ENCODE measurements at places on chromosomes 2 and 18.

- no peak for DNase-seq
These were observed 43.6 kb upstream of the PXDN start for GRCh38 chr2:1787755-1788477.

GRCh38 chr2:48278590-48278989 is 251.4 kb upstream of the STON1 start:
- no peak for DNase-seq

- no peak for DNase-seq
These were observed 52.9 kb downstream of the UPP2 start for GRCh38 chr2:158154596-158154995.

DNA sequence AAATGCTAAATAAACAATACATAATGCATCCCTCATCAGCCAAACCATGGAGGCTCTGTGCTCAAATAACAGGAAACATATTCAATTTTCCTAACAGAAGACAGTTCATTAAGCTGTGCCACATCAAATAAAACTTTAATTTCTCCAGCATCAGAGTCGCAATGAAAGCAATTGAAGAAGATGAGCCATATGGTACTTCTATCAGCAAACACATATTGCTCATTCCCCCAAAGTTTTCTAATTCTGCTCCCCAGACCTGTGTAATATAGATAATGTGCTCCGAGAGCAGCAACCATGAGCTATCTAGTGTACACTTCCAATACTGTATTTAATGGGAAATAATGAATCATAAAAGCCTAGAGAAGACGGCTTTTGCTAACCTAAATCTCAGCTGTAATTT is 263.2 kb downstream of the MEIS1 start:
- no peak for DNase-seq

GRCh38 chr2:111632661-111633060 is 251.3 kb downstream of the ANAPC1 start:
- no peak for DNase-seq

DNA sequence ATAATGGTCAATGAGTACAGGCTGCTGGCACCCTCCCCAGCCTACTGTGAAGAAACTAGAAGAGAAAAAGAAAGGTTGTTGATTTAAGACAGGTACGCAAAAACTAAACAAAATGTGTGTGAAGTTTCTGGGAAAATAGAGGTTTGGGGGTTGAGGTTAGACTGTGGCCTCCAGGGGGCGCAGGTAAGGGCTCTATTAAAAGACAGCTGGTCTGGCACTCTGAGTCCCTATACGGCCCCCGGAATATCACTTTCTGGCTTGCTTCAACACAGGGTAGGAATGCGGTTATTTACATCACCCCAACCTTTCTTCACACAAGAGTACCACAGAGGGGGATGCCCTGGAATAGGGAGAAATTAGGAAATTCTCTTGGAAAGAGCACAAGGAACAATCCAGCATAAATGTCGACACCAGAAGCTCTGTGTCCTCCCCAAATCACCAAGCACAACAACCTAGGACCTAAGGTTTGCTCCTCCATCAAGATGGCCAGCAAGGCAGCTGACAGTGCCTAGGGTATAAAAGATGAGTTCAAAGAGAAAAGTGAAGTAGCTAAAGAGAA is 480.8 kb upstream of the KLHL29 start:
- DNase-seq, result peak; percentile 22

DNA sequence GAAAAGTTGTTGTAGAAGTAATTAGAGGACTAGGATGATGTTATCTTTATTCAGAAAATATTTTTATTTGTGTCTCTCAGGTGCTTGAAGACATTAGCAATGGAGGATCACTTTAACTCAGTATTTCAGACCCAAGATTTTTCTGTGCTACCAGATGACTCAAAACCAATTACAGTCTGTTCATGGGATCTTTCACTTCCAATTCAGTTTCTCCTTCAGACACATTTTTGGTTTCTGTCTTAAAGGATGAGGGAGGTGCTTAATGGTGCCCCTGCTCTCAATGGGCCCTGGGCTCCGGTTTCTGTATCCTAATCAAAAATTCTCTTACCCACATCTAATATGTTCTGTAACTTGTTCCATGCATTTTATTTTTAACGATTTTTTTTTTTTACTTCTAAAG is 53.7 kb upstream of the HDAC4 start:
- no peak for DNase-seq

GRCh38 chr2:156565066-156565710 is 129.0 kb downstream of the GPD2 start:
- no peak for DNase-seq

GRCh38 chr2:102304268-102304667 is 7.1 kb upstream of the IL1RL1 start:
- DNase-seq, result no peak

DNA sequence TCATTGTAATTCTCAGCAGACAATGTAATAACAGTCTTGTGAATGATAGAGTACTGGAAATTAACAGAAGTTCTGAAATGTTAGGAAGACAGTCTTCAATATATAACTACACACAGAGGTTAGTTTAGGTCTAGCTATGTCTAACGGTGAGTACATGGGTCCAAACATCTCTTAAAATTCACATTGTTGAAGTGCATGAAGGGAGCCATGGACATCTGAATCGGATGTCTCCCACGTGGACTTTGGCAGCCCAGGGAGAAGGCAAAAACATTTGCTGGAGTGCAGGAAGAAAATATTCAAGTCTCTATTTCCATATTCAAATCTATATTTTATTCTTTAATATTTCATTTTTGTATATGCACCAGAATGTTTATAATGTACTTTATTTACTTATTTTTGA is 34.8 kb downstream of the CACNB4 start:
- no peak for DNase-seq

- DNase-seq, result no peak
These were observed 420.7 kb downstream of the ERBB4 start for GRCh38 chr2:212117926-212118325.

DNA sequence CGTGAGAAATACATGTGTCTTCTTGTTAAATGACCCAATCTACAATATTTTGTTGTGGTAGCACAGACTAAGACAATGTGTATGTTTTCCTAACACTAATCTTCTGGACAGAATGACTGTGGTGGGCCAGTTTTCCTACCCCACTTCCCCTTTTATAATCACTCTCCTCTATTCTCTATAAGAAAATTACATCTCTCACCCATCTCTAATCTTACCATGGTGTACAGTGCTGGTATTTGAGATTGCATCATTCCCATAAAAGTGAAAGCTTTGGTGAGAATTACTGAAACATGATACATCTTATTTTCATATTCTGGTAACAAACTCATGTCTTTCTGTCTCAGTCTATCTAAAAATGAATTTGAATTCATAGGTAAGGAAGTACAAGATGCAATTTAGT is 40.5 kb downstream of the CAVIN2 start:
- no peak for DNase-seq

DNA sequence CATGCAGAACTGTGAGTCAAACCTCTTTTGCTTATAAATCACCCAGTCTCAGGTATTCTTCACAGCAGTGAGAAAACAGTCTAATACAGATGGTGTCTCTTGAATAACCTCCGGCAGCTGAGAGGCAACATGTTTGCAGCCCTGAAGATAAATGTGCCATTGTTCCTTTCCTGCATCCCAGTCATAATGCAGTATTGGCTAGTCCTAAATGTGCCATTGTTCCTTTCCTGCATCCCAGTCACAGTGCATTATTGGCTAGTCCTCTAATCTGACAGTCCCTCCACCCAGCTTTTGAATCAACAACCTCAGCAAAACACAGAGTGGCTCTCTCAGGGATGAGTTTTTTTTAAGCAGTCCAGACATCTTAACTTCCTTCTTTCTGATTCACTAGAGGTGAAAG is 550.7 kb downstream of the RIT2 start:
- DNase-seq, result no peak

GRCh38 chr18:48200631-48201336 is 208.4 kb downstream of the ZBTB7C start:
- DNase-seq, result no peak

DNA sequence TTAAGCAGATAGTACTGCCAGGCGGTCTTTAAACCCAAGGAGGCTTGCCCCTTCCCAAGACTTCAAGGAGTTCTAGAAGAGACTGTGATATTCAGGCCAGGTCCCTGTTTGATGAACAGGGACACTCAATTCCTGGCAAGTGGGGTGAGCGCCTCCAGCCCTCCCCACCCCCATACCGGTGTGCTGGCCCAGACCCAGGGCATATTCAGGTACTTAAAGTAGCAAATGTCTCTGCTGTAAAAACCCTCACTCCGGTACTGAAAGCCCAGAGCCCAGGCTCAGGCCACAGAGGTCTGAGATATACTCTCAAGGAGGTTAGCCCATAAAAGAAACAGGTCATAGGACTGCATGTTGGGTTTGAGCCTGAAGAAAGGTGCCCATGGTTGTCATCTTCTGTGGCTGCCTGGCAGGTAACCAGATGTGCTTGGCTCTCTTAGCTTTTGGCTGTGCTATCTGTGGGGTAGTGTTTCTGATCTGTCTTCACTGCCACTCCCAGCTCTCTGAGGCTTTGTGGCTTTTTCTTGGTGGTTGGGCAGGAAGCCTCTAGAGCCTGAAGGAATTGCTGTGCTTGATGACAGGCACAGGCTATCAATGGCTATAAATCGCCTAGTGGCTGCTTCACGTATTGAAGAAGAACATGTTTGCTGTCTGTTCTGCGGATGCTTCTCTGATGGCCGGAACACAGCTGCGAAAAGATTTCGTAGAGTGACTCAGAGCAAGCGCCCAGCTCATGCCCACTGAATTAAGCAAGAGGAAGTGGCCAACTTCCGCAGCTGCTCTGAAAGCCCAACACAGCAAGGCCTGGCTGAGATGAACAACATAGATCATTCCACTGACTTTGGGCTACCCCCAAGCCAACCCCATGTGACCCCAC is 63.3 kb upstream of the ALPP start:
- DNase-seq, result no peak

DNA sequence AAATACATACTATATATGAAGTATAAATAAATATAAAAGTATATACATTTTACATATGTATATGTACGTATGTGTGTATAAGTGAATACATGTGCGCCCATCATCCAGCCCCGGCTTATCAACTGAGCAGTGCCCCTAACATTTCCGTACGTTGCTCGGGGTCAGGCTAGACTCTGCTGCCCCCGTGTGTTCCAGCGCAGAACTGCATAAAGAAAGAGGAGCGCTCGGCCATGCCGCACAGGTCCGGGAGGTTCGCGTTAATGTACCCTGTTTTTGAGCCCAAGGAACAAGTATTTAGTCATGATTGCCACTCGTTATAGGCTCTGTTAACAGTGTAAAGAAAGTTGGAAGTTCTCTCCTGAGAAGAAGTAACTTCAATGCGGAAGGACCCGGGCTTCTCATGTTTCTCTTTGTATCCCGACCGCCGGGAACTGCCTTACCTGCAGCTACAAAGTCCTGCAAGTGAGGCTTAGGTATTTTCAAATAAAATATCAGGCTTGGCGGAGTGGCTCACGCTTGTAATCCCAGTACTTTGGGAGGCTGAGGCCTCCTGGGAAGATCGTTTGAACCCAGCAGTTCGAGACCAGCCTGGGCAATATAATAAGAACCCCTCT is 55.7 kb downstream of the CD8B2 start:
- peak; percentile 47 for DNase-seq

GRCh38 chr2:150169237-150169629 is 318.2 kb downstream of the RND3 start:
- DNase-seq, result no peak

DNA sequence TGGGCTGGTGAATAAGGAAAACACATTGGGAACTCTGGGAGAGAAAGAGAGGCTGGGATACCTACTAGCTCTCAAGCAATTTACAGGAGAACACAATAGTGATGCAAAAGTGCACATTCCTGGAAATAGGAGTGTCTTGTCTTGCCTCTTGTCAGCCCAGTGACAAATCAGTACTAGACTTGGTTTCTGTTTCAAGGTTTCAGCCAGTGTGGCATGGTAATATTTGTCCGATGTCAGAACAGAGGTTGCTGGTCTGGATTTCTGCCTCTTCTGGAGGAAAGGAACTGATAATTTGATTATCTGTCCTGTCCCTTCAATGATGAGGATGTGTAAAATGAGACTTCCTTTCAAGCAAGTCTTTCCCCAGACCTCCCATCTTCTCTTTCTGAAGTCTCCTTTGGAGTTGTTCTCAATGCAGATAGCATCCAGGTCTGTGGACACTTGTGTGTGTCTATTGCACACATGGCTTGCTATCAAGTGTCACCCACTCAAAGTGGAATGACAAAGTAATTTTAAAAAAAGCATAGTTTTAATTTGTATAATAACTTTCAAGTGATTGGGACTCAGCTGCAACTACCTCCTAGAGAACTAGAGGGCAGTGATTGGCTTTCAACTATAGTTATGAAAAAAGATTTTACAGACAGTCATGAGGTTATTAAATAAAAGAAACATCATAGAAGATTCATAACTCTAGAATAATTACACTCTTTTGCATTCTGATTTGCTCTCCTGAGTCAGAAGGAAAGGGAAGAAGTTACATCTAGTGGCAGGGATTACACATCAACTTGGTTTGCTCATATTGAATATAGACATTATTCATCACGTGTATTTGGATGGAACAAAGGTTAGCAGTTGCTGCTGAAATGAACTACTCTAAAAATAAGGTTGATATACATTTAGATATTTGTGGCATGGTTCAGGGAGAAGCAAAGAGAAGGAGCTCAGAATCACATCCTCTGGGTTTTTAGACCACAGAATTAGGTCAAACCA is 4.5 kb downstream of the GPR39 start:
- DNase-seq, result no peak

DNA sequence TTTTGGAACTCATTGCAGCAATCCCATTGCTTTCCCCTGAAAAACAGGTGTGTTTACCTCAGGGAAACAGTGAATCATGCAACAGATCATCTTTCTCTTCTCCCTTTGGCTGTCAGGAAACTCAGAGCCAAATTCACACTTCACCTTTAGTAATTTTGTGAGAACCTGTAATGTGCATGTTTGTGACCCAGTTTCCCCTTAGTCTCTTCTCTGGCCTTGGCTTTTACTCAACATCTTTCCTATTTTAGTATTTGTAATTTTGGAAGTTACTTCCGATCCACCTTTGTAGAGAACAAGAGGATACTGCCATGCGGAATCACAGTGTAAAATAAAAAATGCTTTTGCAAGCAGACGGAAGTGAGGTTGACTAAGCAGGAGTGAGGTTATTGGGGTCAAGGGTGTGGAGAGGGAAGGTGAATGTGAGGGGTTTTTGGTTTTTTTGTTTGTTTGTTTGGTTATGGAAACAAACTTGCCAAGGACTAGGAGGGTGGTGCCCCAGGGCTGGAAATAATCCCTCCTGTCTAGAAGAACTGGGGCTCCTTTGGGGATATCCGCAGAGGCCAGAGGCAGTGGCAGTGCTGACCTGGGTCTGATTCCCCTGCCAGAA is 14.0 kb downstream of the ASPRV1 start:
- no peak for DNase-seq

DNA sequence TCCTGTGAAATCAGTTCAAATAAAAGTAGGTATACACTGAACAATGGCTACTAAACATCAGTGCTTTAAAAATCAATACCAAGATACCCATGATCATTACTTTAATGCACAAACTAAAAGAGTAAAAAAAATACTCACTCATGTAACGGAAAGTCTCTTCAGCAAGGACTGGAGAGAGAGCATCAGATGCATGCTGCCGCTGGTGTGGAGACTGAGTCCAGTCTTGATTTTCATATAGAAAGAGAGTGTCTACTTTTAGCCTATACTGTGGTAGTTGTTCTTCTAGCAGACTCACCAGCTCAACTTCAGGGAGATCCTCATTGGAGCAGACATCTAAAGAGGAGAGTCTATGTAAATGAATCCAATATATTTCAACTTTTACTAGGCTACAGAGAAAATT is 44.0 kb downstream of the TRAK2 start:
- no peak for DNase-seq
